ENCODE measurements at places on chromosomes 3 and 15.

DNA sequence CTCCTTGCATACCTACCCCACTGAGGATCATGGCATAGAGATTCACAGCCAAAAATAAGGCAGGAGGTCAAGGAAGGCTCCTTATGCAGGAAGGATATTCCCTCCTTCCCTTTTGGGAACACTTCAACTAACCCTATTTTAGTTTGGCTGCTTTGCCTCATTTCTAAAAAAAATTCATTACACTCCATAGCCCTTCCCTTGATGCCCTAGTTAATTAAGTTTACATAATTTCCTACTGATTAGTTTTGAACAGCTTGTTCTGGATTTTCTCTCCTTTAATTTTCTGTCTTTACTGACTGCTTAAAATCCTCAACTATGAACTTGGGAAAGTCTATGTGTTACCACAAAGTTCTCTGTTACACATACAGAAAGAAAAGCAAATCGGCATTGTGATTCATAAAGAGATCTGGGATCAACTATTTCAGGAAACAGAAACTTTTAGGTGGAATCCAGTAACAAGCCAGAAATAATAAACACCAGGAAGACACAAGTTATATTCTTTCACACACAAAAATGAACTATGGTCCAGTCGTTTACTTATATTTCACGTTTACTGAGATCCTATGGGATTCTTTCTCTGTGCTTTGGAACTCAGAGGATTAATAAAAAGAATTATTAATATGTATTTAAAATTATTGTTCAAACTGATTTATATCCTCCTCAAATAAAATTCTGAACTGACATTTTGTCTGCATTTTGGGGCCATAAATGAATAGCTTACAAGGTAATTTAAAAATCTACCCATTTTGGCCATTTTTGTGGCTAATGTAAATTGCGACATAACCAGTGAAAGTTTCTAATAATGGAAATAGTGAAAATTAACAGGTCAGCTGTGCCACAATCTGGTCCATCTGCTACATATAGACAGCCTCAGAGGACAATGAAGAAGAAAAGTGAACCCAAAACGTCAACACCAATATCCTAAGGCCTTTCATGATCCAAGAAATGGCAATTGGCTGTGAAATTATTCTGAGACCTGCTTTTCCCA lies 113.8 kb downstream of the FRMD5 start:
- DNase-seq = no peak

DNA sequence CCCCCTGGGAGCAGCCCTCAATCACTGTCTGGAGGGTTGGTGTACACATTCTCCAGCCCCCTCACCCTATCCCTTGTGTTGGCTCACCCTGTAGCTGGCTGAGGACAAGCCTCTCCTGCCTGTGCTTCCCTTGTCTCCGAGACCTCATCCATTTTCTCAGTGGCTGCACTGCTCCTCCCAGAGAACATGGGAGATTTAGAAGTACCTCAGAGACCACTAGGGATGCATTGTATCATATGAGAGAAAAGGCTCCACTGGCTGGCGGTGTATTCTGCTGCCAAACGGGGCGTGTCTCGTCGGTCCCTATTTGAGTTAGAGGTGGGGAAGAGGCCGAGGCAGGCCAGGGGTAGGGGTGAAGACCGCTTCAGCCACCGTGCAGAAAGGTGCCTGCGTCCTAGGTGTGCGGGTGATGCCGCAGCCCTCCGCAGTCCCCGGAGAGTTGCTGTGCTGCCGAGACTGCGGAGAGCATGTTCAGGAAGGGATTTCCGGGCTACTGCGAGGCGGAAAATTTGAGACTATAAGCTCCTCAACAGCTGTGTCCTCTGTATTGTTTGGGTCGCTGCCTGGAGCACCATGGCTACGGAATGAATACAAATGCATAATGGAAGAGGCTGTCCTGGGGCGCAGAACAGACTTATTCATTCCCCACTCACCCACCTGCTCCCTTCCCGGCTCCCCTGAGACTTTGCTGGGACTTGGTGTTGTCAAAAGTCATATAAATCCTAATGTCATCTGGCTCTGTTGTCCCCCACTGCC lies 43.8 kb downstream of the SPSB4 start:
- DNase-seq = no peak

DNA sequence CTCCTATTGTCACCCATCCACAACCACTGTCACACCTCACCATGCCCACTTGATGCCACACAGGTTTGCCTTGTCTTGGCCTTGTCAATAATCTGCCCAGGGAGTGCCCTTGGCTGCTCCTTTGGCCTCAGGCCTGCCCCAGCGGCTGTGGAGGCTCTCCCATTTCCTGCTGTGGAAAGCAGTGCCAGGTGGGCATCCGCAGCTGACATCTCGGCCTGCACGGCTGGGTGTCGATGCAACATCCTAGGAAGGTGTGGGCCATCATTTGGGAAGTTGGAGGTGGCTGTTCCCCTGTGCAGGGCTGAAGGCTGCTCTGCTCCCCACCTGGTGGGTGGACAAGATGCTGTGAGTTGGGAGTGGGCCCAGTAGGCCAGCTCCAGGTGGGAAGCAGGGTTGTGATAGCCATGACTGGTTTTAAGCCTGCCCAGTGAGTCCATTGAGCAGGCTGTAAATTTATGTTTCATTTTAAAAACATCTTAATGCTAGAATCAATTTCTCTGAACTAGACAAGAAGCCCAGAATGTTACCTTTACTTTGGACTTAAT lies 12.5 kb downstream of the DNAH1 start:
- no peak for DNase-seq

GRCh38 chr3:139530717-139531116 lies 8.8 kb downstream of the RBP1 start:
- DNase-seq = no peak

GRCh38 chr3:178350763-178351162 lies 185.5 kb upstream of the KCNMB2 start:
- DNase-seq = no peak

DNA sequence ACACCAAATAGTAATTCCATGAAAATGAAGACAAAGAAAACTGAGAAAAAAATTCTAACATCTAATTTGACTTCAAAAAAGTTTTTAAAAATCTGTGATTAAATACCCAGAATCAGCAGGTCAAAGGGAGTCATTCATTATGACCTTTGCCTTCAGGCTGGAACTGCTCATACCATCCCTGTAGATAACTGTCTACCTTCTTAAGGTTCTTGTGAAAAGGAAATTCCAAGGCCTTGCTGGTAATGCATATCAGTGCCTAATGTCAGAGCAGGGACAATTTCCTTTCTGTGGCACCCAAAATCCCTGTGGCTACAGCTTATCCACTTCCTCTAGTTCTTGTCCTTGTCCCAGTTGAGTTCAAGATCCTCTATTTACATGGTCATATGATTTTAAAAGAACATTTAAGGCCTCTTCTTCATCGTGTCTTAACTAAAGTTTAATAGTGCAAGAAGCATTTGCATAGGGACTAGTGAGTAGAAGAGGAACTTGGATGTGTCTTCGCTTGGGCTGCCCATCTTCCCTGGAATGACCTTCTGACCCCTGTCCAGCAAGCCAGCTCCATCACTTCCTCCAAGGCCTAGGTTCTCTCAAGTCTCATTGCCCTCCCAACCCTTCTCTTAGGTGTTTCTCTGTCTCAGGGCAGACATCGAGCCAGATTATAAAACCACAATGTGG lies 8.7 kb upstream of the PLCL2 start:
- DNase-seq = no peak

DNA sequence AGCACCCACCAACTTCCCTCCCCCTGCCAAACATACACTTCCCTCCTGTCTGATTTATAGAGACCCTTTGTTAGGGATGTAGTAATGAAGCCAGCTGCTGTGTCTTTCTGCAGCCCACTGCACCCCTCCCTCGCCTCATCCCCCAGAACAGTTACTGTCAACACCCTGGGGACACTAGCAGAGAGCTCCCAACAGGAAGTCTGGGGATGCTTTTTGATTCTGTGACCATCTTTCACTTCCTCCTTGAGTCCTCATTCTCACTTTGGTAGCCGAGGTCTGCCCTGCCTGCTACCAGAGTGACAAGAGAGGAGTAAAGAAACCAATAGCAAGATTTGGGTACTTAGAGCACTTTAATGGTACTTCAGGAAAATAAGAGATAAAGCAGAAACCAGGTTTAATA lies 201.6 kb downstream of the SATB1 start:
- DNase-seq = no peak
